ENCODE measurements at places on chromosomes 7 and 10. TPM values are rescaled to one million over a fixed set of nuclear protein-coding genes. Genes with fewer than 3 reads are reported as not detected.

DNA sequence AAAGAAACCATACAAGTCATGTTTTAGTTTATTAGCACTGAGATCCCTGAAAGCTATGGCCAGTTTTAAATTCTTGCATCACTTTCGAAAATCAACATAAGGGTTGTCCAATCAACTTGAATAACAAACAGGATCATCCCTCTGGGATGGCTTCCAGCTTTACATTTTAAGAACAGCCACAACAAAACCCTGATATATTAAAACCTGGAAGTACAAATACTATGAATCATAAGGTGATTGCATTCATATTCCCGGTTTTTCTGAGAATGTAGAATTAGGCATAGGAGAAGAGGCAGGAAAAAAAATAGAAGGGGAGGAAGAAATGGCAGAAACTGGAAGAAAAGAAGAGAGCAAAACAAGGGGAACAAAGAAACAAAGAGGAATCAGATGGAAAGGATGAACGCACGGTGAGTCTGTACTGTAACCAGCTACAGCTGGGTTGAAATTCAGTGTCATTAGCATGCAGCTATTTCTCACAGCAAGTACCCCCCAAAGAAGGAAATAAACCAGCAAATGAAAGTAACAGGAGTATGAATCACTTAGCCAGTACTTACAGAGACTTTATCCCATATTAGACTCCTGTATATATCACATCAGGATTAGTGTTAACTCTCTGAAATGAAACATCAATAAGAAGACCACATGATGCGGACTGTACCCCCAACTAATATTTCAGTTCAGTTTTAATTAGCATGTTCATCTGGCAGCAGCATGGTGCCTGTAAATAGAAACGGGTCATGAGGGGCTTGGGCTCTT, 301.3 kb downstream of the RNLS start:
- peaks cover 41% of the 10 kb centered on the region for H3K4me1 ChIP-seq
- H3K36me3 ChIP-seq, result peaks cover 12% of the 10 kb centered on the region
- H3K27me3 ChIP-seq, result no peaks in the 10 kb centered on the region
- DNase-seq, result no peak
- no peak overlapping the region for H3K4me3 ChIP-seq

DNA sequence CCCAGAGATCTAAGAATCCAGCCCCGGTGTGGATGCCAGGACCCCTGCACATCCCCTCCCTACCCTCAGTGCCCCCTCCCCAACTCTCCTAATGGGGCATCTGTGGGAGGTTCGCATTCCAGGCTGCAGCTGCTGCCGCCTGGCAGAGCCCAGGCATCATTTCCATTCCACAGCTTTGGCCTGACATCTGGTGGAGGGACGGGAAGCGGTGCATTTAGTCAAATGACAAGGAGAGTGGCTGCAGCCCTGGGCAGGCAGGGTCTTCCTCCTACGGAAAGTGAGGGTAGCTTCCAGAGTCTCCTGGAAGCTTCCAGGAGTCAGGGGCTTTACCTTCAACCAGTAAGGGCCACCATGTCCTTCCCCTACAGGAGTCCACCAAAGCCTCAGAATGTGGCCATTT, 30.8 kb downstream of the PRLHR start:
- H3K4me1 ChIP-seq, result no peaks in the 10 kb centered on the region
- no peak for DNase-seq
- H3K36me3 ChIP-seq, result no peaks in the 10 kb centered on the region
- no peak overlapping the region for H3K4me3 ChIP-seq

GRCh38 chr7:92231-92674, 100.1 kb upstream of the FAM20C start:
- peaks cover 12% of the 10 kb centered on the region for H3K27me3 ChIP-seq
- H3K27ac ChIP-seq, result no peak overlapping the region
- H3K36me3 ChIP-seq, result no peaks in the 10 kb centered on the region
- H3K4me1 ChIP-seq, result peaks cover 22% of the 10 kb centered on the region
- no peak overlapping the region for H3K4me3 ChIP-seq

DNA sequence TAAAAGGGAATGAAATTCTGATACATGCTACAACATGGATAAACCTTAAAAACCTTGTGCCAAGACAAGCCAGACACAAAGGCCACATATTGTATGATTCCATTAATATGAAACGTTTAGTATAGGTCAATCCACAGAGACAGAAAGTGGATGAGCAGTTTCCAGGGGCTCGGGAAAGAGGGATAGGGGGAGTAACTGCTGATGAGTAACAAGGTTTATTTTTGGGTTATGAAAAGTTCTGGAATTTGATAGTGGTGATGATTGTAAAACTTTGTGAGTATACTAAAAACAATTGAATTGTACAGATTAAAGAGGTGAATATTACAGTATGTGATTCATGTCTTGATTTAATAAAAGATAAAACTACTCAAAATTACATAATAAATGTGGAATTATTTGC, 19.1 kb upstream of the SLC13A1 start:
- no peak for DNase-seq
- H3K36me3 ChIP-seq, result no peaks in the 10 kb centered on the region
- H3K27me3 ChIP-seq, result no peaks in the 10 kb centered on the region
- H3K4me1 ChIP-seq, result no peaks in the 10 kb centered on the region
- H3K4me3 ChIP-seq, result no peak overlapping the region
- no peak overlapping the region for H3K27ac ChIP-seq

- no peak overlapping the region for H3K4me3 ChIP-seq
- no peaks in the 10 kb centered on the region for H3K27me3 ChIP-seq
- H3K27ac ChIP-seq, result no peak overlapping the region
- H3K36me3 ChIP-seq, result no peaks in the 10 kb centered on the region
- peaks cover 52% of the 10 kb centered on the region for H3K4me1 ChIP-seq
These were observed 3.8 kb downstream of the VPS41 start for GRCh38 chr7:38905056-38905759.

- H3K36me3 ChIP-seq, result no peaks in the 10 kb centered on the region
- no peak for DNase-seq
- H3K4me1 ChIP-seq, result peaks cover 2% of the 10 kb centered on the region
These were observed 11.0 kb downstream of the FAM25A start for GRCh38 chr10:87030912-87031635.

DNA sequence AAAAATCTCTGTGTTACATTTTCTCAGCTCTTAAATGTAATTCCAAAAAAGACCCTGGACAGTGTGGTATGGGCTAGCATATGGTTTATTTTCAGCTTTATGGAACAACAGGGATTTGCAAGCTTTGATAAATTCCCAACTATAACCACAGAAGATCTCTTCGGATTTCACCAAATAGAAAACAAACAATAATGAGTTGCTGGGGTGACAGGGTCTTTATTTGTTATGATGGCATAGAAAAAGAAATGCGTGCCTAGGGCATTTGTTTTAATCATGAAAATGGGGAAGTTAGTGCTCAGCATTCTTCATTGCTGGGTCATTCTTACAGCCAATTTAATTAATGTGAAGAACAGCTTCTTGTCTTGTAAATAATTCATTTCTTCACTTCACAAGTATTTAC, 139.0 kb downstream of the LRRN3 start:
- no peak overlapping the region for H3K27ac ChIP-seq
- H3K27me3 ChIP-seq, result no peaks in the 10 kb centered on the region
- H3K4me1 ChIP-seq, result peaks cover 11% of the 10 kb centered on the region
- DNase-seq, result no peak
- H3K4me3 ChIP-seq, result no peak overlapping the region

- no peaks in the 10 kb centered on the region for H3K4me1 ChIP-seq
- DNase-seq, result no peak
- H3K36me3 ChIP-seq, result no peaks in the 10 kb centered on the region
- H3K4me3 ChIP-seq, result no peak overlapping the region
- no peak overlapping the region for H3K27ac ChIP-seq
These were observed 279.7 kb downstream of the AUTS2 start for GRCh38 chr7:69878015-69878414.

GRCh38 chr7:129502708-129503685, 666 bp downstream of the SMKR1 start:
- peaks cover 31% of the 10 kb centered on the region for H3K4me1 ChIP-seq
- no peaks in the 10 kb centered on the region for H3K36me3 ChIP-seq
- DNase-seq, result no peak
- H3K4me3 ChIP-seq, result peak overlapping the region; percentile 75
- no peaks in the 10 kb centered on the region for H3K27me3 ChIP-seq

- H3K27me3 ChIP-seq, result no peaks in the 10 kb centered on the region
- H3K4me3 ChIP-seq, result no peak overlapping the region
- H3K36me3 ChIP-seq, result no peaks in the 10 kb centered on the region
- no peaks in the 10 kb centered on the region for H3K4me1 ChIP-seq
These were observed 199.2 kb downstream of the TFEC start for GRCh38 chr7:115831371-115831770.

DNA sequence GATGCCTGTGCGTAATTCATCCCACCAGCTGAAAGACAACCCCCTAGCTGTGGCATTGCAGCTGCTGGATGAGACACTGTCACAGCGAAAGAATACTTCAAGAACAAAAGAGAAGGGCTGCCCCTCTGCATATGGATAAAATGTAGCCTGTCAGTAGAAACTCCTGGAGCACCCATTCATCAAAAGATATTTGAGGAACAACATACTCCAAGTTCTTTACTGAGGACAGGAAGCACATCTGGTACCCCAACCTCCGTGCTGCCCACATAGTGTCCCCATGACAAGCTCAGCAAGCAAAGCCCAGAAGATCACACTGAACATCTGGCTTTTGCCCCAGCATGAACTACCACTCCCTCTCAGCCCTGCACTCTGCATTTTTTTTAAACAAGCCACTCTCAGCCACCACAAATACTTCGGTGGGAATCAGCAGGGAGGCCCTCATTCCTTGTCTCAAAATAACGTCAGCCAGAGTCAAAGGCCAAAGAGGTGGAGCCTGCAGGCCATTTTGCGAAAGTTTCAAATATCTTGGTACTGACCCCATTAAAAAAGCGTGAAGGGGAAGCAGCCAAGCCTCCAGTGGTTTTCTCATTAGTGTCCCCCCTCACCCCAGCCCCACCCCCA, 1.7 kb downstream of the CREB3L2 start:
- DNase-seq, result no peak
- H3K27ac ChIP-seq, result no peak overlapping the region
- peaks cover 26% of the 10 kb centered on the region for H3K36me3 ChIP-seq

- H3K4me1 ChIP-seq, result no peaks in the 10 kb centered on the region
- no peak for DNase-seq
- H3K4me3 ChIP-seq, result no peak overlapping the region
- H3K27ac ChIP-seq, result no peak overlapping the region
These were observed 876.2 kb upstream of the AUTS2 start for GRCh38 chr7:68722044-68722443.

DNA sequence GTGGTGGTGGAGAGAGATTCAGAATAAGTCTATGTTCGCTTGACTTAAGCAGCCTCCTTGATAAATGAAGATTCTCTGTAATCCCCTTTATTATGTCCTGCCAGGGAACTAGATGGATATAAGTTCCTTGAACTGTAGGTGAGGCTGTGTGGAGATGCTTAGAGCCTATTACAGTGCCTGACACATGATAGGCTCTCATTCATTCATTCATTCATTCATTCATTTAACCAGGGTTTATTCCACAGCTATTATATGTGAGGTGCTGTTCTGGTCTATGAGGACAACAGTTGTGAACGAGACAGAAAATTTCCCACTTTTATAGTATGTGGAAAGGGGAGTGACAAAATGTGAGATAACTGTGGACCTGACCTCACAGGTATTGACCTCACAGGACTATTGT, 105.6 kb downstream of the ARID5B start:
- H3K27ac ChIP-seq, result no peak overlapping the region
- no peak for DNase-seq
- no peak overlapping the region for H3K4me3 ChIP-seq

DNA sequence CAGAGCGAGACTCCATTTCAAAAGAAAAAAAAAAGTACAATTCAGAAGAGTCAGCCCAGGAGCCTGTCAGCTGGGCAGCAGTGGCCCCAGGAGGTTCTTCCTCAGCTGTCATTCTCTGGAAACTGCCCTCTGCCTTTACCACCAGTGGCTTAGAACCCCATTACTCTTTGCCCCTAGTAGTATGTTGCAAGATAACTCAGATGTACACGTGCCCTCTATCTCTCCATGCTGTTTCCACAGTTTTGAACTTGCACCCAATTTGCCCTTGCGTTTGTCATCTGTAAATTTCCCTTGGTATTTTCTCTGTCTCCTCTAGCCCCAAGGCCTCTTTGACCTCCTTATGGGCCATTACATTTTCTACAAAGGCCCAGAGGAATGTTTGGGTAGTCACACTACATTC, 56.7 kb upstream of the PRKAR2B start:
- H3K4me1 ChIP-seq, result no peaks in the 10 kb centered on the region
- no peak overlapping the region for H3K27ac ChIP-seq
- DNase-seq, result no peak

GRCh38 chr10:30553626-30554439, 75.7 kb downstream of the LYZL2 start:
- H3K4me1 ChIP-seq, result peaks cover 4% of the 10 kb centered on the region
- H3K27ac ChIP-seq, result no peak overlapping the region
- no peak for DNase-seq

- no peaks in the 10 kb centered on the region for H3K36me3 ChIP-seq
- peaks cover 30% of the 10 kb centered on the region for H3K27me3 ChIP-seq
- no peak overlapping the region for H3K27ac ChIP-seq
These were observed 301.8 kb downstream of the DNAJB6 start for GRCh38 chr7:157638563-157638962.

DNA sequence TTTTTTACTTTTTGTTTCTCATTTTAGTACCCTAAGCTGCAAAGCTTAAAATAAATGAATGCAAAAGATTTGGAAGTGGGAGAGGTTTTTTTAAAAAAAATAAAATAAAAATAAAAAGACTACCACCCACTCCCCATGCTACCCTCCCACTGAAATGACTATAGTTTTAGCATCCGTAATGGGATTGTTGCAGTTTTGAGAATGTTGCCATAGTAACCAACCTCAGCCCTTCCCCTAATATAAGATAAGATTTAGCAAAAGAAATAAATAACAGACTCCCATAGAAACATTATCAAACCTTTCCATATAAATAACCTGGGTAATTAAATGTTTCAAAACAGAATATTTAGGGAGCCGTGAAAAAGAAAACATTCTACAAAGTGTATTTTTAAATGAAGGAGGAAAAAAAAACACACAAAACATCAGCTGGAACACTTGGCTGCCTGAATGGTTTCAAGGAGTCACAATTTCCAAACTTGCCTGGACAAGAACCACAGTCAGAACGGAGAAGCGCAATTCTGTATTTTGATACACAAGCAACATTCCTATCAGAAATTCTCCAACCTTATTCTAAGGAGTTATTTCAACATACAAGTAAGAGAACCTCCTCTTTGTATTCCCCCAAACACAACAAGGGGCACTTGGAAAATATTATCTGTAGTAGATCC, 57.4 kb downstream of the DGKI start:
- no peaks in the 10 kb centered on the region for H3K36me3 ChIP-seq
- H3K27me3 ChIP-seq, result peaks cover 11% of the 10 kb centered on the region
- H3K27ac ChIP-seq, result no peak overlapping the region
- H3K4me1 ChIP-seq, result no peaks in the 10 kb centered on the region
- H3K4me3 ChIP-seq, result no peak overlapping the region

GRCh38 chr10:103429647-103430046, 22.5 kb downstream of the CALHM2 start:
- peak overlapping the region; percentile 31 for H3K4me3 ChIP-seq
- H3K36me3 ChIP-seq, result peaks cover 65% of the 10 kb centered on the region
- no peaks in the 10 kb centered on the region for H3K27me3 ChIP-seq
- peaks cover 64% of the 10 kb centered on the region for H3K4me1 ChIP-seq
- H3K27ac ChIP-seq, result peak overlapping the region; percentile 89
- DNase-seq, result peak; percentile 61

- H3K27me3 ChIP-seq, result no peaks in the 10 kb centered on the region
- peaks cover 4% of the 10 kb centered on the region for H3K36me3 ChIP-seq
- DNase-seq, result no peak
- no peak overlapping the region for H3K27ac ChIP-seq
- H3K4me3 ChIP-seq, result no peak overlapping the region
These were observed 10.5 kb downstream of the STYXL1 start for GRCh38 chr7:76037310-76037709.

SLC26A5 gene
- not detected for total RNA-seq

LDB3 gene
- 0.05 TPM for total RNA-seq

FFAR4 gene
- total RNA-seq, result not detected

PLAU gene
- total RNA-seq, result 3.0 TPM

ZFAND2A gene
- total RNA-seq, result 34.6 TPM

NME8 gene
- not detected for total RNA-seq

NPM3 gene
- 26.7 TPM for total RNA-seq

All from activated CD4-positive, alpha-beta memory T cell treated with anti-CD3 and anti-CD28 coated beads, Interleukin-2, amount 10 ng/mL, durations not matched to agents 7 days and 5 days (primary cell).